ENCODE measurements at places on chromosomes 3 and 15.
A peak's percentile ranks its signal among the peaks of the same experiment; 100 is the strongest.

DNA sequence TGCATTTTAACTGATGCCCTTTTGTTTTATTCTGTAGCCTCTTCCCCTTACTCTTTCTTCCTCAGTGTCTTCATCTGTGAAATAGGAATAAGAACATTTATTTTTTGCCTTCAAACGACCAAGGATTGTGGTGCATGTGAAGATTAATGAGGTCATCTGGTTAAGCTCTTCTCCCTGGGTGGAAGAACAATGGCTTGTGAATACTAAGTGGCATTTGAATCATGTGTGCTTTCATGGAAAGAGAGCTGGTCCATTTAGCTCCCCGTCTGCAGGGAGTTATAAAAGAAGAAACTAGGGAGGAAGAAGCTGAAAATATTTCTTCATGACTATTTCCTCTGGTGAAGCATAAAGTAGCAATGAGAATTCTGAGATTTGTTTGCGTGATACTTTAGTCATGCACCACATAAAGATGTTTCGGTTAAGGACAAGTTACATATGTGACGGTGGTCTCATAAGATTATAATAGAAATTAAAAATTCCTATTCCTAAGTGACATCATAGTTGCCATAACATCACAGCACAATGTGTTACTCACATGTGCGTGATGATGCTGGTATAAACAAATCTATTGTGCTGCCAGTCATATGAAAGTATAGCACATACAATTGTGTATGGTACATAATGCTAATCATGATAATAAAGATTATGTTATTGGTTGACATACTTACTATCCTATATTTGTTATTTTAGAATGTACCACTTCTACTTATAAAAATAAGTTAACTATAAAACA lies 374.3 kb downstream of the RBMS3 start:
- DNase-seq, result no peak

DNA sequence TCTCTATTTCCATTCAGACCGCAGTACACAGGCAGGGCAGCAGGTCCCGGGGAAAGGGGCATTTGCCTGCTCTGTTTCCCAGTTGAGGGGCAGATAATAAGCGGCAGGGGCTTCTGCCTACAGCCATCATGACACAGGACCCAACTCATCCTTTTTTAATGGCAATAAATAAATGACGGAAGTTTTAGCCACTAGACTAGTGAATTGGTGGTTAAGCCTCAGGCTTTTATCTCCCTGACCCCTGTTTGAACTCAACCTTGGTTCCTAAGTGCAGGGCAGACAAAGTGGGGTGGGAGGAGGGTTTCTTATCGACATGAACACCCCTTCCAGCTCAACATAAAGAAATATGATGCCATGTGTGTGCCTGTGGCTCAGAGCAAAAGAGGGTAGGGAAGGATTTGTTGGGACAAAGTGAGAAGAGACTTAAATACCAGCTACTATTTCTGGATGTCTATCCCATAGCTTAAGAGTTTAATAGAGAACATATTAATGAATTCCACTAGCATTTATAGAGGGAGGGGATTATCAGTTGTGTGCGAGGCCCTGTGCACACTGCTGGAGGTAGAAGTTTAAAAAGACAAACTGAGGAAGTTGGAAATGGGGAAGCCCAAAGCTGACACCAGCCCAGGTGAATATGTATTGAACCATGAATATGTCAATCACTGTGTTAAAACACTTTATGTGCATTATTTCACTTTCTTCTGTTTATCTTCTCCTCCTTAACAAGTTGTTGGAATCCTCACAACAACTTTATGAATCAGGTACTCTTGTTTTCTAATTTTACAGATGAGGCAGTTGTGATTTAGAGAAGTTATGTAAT lies 939.4 kb downstream of the MCTP2 start:
- DNase-seq, result no peak

DNA sequence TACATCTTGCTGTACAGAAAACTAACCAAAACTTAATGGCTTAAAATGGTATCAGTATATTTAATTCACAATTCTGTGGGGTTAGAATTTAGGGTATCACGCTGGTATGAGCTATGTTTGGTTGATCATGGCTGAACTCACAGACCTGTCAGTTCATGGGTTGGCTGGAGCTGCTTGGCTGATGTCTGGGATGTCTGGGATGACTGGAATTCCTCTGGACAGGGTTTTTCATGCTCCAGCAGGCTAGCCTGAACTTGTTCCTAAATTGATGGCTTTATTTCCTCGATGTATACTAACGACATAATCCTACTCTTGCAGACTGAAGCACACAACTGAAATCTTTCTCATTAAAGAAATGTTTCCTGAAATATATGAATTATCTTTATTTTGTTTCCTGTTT lies 338.9 kb upstream of the GBE1 start:
- no peak for DNase-seq

DNA sequence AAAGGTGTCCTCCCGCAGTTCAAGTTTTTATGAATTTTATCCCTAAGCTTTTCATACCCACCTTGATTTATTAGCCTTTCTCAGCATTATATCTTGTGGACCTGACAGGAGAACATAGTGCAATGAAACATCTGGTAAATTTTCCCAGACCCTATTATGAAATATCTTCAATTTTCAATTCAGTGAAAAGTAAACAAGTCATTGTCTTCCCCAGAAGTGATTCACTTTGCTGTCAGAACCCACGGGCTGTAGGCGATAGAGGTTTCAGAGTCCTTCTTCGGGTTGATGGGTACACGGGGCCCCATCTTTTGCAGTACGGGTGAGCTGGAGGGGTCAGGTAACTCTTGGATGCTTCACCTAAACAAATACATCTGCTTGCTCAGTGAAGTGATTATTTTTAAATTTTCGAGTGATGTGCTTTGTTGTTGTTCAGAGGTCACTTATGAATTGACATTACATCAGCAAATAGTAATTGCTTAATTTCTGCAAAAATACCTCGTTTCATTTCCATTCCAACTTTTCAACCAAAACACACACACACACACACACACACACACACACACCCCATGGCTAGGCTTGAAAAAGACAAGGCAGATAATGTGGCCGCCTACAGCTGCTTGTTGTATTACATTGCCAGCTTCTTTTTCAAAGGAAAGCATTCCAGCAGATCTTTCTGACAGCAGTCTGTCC lies 102.9 kb downstream of the SEMA6D start:
- DNase-seq, result no peak

DNA sequence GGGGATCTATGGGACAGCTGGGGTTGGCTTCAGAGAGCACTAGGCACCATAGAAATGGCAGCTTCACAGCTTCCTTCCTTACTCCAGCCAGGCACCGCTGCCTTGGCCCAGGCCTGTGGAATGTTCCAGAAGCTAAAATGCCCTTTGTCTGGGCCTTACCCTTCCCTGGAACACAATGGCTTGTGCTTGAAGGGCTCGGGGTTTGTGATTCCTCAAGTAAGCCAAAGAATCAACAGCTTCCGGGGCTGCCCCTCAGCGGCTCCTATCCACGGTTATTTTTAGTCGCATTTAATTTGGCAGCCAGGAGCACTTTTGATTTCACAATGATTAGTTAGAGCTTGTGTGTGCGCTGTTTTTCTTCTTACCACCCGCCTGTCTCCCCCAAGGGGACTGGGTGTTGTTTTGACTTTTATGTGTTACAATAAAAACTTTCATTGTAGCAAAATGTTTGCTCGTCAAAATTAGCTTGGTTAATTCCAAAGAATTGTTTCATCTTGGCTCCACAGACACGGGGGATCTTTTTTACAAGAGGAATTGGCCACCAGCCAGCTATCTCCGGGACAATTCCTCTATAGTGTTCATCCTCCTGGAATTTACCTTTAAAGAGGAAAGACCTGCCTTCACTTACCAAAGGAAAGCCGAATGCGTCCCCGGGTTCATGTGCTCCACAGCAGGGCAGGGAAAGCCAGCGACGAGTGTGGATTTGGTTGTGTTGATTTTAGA lies 73.8 kb downstream of the TLE3 start:
- DNase-seq, result peak; percentile 80

- no peak for DNase-seq
Observed at GRCh38 chr3:120457827-120458226, 7.0 kb upstream of the FSTL1 start.

DNA sequence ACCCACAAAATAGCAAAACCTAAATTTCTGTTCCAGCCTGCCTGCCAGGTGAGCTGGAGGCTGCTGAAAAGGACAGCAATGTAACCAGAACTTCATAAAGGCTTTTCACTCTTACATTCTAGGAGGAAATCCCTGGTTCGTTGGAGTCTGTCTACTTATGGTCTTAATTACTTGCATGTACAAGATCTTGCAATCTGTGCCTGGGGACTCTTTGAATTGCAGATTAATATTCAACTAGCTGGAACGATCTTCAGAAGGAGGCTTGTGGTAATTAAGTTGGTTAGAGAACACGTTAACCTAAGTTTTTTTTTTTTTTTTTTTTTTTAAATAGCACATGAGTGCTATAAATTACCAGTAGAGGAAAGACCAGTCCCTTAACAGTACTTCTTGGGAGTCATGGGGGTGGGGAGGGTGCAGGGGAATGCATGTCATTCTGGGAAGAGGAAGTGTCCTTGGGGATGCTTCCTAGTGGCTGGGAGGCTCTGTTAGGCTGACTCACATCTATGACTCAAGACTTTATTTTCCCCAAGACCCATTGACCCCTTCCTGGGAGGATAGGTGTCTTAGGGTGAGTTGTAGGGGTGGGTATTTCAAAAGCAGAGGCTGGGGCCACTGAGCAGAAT lies 139.8 kb downstream of the RAB11A start:
- DNase-seq, result peak; percentile 53

- DNase-seq, result no peak
Observed at GRCh38 chr3:168117853-168118313, 22.2 kb upstream of the GOLIM4 start.
